GM04504 (cell line): ENCODE measurements at places on chromosomes 1 and 21.

GRCh38 chr1:114314098-114314497 is 160.4 kb upstream of the SYT6 start:
- no peak for DNase-seq

GRCh38 chr21:21184771-21185528 is 186.7 kb downstream of the NCAM2 start:
- DNase-seq = no peak

DNA sequence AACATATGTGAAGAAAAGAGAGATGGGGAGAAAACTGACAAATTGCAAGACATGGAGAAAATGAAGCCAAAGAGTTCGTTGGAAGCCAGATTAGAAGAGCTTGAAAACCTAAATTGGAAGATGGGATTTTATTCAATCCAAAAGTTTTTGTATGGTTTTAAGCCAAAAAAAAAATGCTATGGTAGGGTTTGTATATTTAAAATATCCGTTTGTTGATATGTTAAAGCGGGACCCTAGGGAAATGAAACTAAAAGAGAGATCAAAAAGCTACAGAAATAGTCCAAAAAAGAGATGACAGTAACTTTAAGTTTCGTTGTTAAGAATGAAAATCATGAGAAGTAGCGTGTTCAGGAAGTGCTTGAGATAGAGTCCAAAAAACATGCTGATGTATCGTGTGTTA is 617.7 kb upstream of the ADGRL2 start:
- DNase-seq = no peak

DNA sequence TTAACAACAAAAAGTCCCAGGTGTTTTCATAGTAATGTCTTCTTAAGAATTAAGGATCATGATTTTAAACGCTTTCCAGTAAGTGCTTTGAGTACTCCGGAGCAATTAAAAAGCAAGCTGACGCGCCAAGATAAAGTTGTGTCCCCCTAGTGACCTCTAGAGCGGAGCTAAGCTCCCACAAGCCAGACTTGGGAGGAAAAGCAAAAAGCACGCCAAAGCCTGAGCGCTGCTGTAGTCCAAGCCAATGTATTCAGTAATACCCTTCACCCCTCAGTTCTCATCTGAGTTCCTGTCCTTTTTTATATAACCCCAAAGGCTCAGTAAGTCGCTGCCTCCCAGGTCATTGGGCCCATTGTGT is 3.5 kb upstream of the SLC44A5 start:
- DNase-seq = no peak

DNA sequence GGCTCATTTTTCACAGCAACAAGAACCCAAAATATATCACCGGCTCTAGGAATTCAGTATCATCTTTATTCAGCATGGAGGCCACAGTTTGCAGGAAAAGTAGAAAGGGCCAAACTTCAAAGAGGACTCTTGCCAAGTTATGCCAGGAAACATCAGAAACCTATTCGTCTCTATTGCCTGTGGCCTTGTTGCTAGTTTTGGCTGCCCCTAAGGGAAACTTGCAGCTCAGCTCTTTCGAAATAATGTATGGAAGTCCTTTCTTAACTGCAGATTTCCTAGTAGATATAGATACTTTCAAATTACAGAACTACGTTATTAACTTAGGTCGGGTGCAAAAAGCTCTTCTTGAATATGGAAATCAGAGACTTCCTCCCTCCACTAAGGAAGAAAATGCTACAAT is 4.2 kb upstream of the NENF start:
- no peak for DNase-seq

- no peak for DNase-seq
These were observed 514 bp downstream of the S1PR1 start for GRCh38 chr1:101237229-101237837.

DNA sequence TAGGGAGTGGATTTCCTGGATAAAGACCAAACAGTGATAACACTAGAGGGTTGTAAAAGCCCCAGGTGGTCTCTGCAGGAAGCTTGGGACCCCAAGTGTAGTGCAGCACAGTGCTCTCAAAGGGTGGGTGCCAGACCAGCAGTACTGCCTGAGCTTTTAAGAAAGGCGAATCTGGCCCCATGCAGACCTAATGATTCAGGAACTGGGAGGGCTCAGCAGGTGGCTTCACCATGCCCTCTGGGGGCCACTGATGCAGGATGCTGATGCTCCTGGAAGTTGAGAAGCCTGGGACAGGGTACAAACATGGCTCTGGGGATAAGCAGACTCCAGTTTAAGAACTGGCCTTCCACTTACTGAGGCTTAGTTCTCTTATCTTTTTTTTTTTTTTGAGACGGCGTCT is 29.1 kb upstream of the NEK2 start:
- no peak for DNase-seq

GRCh38 chr1:59368008-59368670 is 71.2 kb downstream of the FGGY start:
- DNase-seq = no peak

GRCh38 chr1:186409091-186409490 is 33.5 kb downstream of the ODR4 start:
- DNase-seq = no peak

DNA sequence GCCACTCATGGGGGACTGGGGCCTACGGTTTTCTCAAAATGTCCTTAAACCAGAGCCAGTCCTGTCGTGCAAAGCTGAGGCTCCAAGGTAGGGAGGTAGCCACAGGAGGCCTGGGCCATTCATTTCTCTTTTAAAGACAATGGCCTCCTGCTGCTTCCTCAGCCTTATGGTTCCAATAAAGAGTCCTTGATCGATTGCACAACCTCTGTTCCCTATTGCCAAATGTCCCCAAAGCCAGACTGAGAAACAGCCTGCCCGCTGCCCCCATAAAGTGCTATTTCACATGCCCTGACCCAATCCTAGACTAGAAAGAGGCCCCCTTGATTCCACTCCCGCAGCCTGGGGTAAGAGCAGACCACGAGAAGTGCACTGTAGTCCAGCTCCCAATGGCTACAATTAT is 166.7 kb downstream of the CLIC6 start:
- peak; percentile 62 for DNase-seq

GRCh38 chr1:224380003-224380402 is 23.3 kb downstream of the CNIH4 start:
- DNase-seq = no peak

DNA sequence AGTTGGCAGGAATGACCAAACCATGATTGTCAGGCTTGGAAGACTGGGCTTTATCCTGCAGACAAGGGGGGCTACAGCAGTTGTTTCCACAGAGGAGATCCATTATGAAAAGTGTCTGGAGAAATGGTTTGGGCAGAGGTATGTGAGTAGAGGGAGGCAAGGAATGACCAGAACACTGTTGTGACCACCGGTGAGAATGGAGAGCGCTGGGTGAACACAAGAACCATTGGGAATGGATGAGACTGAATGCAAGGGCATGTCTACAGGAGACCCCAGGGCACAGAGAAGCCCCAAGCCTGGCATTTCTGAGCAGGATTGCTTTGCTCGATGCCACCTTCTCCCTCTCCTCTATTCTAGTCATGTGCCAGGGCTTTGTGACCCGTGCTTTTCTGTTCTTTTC is 125.1 kb downstream of the CACNA1E start:
- DNase-seq = no peak
